ENCODE measurements at places on chromosomes 4 and X. TPM values are rescaled to one million over a fixed set of nuclear protein-coding genes. Genes with fewer than 3 reads are reported as not detected.

Gene ZFX
- 88.4 TPM for total RNA-seq

- H3K36me3 ChIP-seq, result no peaks in the 10 kb centered on the region
- no peak overlapping the region for H3K4me3 ChIP-seq
These were observed 7.9 kb upstream of the MSANTD1 start for GRCh38 chr4:3240936-3241522.

DNA sequence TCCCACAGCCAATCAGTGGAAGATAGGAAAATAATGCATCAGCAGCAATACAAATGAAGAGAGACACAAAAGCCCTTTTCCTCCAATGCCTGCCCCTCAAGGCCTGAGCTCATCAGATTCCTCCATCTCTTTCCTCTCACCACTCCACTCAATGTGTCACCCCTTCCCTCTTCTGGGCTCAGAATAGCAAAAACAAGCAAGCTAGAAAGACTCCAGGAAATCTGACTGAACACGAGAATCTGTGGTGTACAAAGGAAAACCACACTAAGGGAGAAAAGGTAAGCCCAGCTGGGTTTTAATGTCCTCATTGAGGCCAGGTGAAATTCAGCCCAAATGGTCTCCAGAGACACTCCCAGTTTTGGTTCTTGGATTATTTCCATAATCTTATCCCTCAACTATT, 46.3 kb downstream of the ARHGEF9 start:
- peaks cover 29% of the 10 kb centered on the region for H3K27me3 ChIP-seq
- H3K4me3 ChIP-seq, result no peak overlapping the region
- no peak for DNase-seq
- H3K4me1 ChIP-seq, result no peaks in the 10 kb centered on the region
- no peaks in the 10 kb centered on the region for H3K36me3 ChIP-seq

DNA sequence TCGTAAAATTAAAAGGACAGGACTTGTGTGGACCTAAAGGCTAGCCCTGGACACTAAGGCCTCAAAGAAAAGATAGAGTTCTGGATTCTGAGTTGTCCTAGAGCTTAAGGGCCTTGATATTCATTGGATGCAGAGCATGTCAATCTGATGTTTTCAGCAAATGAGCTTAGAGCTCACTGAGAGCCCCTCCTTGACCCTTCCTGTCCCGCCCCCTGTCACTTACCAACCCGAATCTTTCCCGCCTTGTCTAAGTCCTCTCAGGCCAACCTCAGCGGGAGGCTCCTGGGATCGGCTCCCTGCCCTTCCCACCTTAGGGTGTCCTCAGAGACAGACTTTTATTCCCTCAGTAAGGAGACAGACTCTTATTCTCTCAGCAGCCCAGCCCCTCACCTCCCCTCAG, at the start of gene CT47C1:
Gene CT47C1, plus strand, starts transcription at position 250 of the 400 bp plus-strand sequence. CDS start 233 bp downstream, outside the sequence.
- no peak for DNase-seq
- H3K27me3 ChIP-seq, result no peaks in the 10 kb centered on the region
- H3K27ac ChIP-seq, result no peak within 1 kb of the TSS
- H3K36me3 ChIP-seq, result no peaks in the 10 kb centered on the region
- H3K4me3 ChIP-seq, result no peak within 1 kb of the TSS

Gene EDA
- 6.7 TPM for total RNA-seq

DNA sequence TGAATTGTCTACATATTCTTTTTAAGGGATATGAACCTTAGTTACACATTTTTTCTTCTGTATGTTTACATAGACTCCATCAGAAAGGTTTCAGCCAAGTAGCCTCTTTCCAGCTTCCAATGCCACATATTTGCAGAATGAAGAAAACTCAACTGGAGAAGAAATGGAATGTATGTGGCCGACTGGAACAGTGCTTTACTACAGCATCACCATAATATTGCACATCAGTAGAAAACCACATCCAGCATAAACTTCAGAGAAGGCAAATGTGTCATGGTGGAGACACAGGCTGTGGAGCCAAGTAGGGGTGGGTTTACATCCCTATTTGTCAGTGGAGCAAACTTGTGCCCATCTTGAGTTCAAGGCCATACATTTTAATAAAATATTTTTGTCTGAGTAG, 204.8 kb upstream of the LDB2 start:
- H3K4me3 ChIP-seq, result no peak overlapping the region
- no peak overlapping the region for H3K27ac ChIP-seq
- no peak for DNase-seq

GRCh38 chr4:26171941-26172340, 148.9 kb upstream of the RBPJ start:
- no peaks in the 10 kb centered on the region for H3K27me3 ChIP-seq
- DNase-seq, result no peak
- no peaks in the 10 kb centered on the region for H3K36me3 ChIP-seq
- no peak overlapping the region for H3K4me3 ChIP-seq
- no peak overlapping the region for H3K27ac ChIP-seq
- H3K4me1 ChIP-seq, result no peaks in the 10 kb centered on the region

GRCh38 chrX:20829665-20830491, 544.3 kb upstream of the CNKSR2 start:
- H3K27ac ChIP-seq, result no peak overlapping the region
- DNase-seq, result no peak
- no peak overlapping the region for H3K4me3 ChIP-seq

- no peaks in the 10 kb centered on the region for H3K36me3 ChIP-seq
- H3K27me3 ChIP-seq, result peaks cover 26% of the 10 kb centered on the region
- H3K4me3 ChIP-seq, result peak within 1 kb of the TSS; percentile 80
- H3K27ac ChIP-seq, result peak within 1 kb of the TSS; percentile 90
- peak; percentile 40 for DNase-seq
These were observed at the start of gene TMEM47 for GRCh38 chrX:34656842-34657725. Gene TMEM47 (minus strand): TSS chrX:34657285. CDS start chrX:34657029, 256 bp downstream.

DNA sequence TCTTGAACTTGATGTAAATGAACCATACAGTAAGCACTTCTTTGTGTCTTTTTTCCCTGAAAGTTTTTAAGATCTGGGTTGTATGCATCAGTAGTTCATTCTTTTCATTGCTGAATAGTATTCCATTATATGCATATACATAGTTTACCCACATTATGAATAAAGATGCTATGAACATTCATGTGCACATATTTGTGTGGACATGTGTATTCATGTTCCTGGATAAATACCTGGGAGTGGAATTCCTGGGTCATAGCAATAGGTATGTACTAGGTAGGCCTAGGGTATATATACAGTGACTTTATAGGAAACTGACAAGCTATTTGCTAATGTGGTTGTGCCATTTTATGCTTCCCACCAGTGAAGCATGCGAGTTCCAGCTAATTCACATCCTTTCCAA, 215.9 kb downstream of the NR3C2 start:
- no peaks in the 10 kb centered on the region for H3K27me3 ChIP-seq
- DNase-seq, result no peak
- no peak overlapping the region for H3K4me3 ChIP-seq
- no peaks in the 10 kb centered on the region for H3K4me1 ChIP-seq
- H3K36me3 ChIP-seq, result no peaks in the 10 kb centered on the region
- H3K27ac ChIP-seq, result no peak overlapping the region

Gene FAM13A
- total RNA-seq, result 170 TPM

GRCh38 chr4:137998666-137999429, 243.3 kb downstream of the SLC7A11 start:
- H3K27me3 ChIP-seq, result no peaks in the 10 kb centered on the region
- no peaks in the 10 kb centered on the region for H3K36me3 ChIP-seq
- no peak for DNase-seq
- no peaks in the 10 kb centered on the region for H3K4me1 ChIP-seq

GRCh38 chr4:184649971-184650855, 675 bp downstream of the PRIMPOL start:
- no peaks in the 10 kb centered on the region for H3K27me3 ChIP-seq
- H3K36me3 ChIP-seq, result no peaks in the 10 kb centered on the region
- peak overlapping the region; percentile 96 for H3K27ac ChIP-seq
